Motor neuron (in vitro differentiated cells): ENCODE measurements at places on chromosomes 7 and 10.
A peak's percentile ranks its signal among the peaks of the same experiment; 100 is the strongest.

- ATAC-seq = no peak
Measured at GRCh38 chr10:17348011-17348500, 106.3 kb downstream of the ST8SIA6 start.

GRCh38 chr10:122565766-122566206 lies 5.2 kb downstream of the DMBT1 start:
- ATAC-seq = peak; percentile 56

GRCh38 chr10:123166618-123167017 lies 12.4 kb downstream of the BUB3 start:
- ATAC-seq = no peak

DNA sequence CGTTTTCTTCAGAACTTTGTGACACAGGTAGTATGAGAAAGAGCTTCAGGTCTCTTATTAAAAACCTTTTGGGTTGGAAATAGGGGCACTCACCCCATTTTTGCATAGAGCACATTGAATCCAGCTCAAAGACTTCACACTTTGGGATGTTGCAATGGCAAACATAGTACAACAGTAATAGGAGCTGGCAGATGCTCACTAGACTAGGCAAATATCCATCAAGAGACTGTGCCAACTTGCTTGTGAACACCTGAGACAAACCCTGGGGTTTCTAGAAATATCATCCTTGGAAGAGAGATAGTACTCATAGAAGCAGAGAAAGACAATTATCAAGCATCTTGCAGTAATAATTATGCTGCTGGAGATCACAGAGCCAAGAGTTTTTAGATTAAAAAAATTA lies 280.0 kb downstream of the CACNA2D1 start:
- ATAC-seq = no peak

GRCh38 chr7:1058821-1059199 lies 14.5 kb downstream of the GPR146 start:
- no peak for ATAC-seq

DNA sequence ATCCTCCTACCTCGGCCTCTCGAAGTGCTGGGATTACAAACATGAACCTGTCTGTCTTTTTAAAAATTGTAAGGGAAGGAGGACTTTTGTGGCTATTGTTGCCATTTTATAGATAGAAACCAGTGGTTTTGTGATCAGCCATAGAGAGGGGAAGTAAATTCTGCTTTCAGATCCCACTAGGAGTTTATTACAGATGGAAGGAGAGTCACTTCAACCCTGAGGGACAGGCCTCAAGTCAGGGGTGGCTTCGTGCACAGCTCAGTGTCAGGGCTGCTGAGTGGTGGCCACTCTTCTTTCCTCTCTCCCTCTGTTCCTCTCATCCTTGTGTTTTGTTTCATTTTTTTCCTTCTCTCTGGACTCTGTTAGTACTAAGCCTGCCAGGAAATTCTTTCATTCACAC lies 60.8 kb downstream of the OGDH start:
- no peak for ATAC-seq

- ATAC-seq = no peak
Measured at GRCh38 chr7:87100326-87100725, 40.9 kb upstream of the ELAPOR2 start.

- ATAC-seq = peak; percentile 16
Measured at GRCh38 chr10:22713853-22714478, 412 bp downstream of the PIP4K2A start.

DNA sequence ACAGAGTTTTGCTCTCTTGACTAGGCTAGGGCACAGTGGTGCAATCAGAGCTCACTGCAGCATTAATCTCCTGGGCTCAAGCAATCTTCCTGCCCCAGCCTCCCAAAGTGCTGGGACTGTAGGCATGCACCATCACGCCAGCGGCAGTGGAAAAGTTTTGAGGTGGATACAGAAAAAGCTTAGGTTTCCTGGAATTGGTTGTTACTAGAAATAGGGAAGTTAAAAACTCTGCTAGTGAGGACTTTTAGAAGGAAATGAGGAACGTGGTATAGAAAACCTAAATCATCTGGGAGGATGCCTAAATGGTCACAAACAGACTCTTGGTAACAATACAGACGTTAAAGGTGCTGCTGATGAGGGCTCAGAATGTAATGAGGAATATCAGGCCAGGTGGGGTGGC lies 10.9 kb upstream of the SNX8 start:
- ATAC-seq = no peak

GRCh38 chr10:119199231-119199992 lies 8.0 kb upstream of the GRK5 start:
- ATAC-seq = peak; percentile 99
